ENCODE measurements at places on chromosomes 5 and 9.

GRCh38 chr5:96243203-96243602 lies 189.8 kb downstream of the PCSK1 start:
- DNase-seq, result no peak

DNA sequence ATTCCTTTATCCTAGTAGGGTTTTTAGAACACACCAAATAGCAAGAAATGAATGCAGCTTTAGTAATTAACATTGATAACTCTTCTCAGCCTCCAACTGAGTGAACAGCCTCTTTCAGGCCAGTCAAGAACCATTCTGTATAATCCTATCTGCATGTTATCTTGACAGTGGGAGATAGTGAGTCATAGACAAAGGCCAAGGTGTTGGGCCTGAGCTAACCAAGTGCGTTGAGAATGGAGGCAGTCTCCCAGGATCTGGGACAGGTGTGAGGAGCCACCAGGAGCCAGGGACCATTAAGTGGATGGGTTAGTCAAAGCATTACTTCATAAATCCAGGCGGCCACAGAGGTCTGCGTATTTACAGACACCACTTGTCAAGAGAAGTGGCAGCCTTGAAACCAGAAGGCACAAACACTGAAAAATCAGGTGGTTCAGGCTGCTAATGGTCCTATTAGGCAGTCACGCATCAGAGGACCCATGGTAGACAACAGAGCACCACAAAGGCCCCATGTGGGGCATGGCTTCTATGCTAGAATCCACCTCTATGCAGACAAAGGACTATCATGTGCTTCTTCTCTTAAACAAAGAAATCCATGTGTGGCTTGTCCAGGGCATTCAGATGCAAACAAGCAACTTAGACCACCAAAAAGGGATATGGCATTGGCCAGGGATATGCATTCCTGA lies 409.7 kb upstream of the PIK3R1 start:
- no peak for DNase-seq

- no peak for DNase-seq
These were observed 3.0 kb downstream of the NUDT2 start for GRCh38 chr9:34332076-34332964.

- DNase-seq, result no peak
These were observed 220.3 kb downstream of the COX7C start for GRCh38 chr5:86838083-86838482.

DNA sequence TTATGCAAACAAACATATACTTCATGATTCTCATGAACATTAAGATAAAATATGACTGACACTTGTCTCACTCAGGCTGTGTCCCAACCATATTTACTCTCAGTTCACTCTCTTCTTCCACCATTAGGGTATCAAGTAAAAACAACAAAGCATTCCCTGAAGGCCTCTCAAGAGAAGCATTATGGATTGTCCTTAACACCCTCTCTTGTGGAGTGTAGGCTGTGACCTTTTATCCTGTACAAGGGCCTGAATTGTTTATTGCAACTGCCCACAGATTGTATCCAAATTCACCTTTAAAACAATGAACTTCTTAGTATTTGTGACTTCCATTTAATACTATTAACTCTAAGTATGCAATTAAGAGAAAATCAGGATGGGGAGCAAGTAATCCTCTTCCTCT lies 78.1 kb downstream of the RICTOR start:
- no peak for DNase-seq

- DNase-seq, result no peak
These were observed 133.7 kb downstream of the NMUR2 start for GRCh38 chr5:152271420-152271819.

DNA sequence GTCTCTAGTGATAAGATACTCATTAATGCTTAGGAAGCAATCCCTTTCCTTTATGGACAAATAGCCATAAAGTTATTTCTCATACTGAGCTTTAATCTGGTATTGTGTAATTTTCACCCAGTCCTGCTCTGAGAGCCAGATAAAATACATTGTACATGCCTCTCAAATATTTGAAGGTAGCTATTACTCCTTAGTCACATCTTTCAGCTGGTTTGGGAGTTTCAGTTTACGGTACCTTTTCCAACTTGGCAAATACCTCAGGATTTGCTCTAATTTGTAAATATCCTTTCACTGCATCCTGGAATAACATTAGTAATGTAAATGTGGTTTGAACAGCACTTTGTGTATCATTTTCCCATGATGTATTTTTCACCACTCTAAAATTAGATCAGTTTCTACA lies 47.4 kb downstream of the ABHD17B start:
- DNase-seq, result no peak

- DNase-seq, result no peak
These were observed 46.1 kb downstream of the NMUR2 start for GRCh38 chr5:152358861-152359568.

- DNase-seq, result no peak
These were observed 20.0 kb downstream of the APC start for GRCh38 chr5:112757468-112758208.

DNA sequence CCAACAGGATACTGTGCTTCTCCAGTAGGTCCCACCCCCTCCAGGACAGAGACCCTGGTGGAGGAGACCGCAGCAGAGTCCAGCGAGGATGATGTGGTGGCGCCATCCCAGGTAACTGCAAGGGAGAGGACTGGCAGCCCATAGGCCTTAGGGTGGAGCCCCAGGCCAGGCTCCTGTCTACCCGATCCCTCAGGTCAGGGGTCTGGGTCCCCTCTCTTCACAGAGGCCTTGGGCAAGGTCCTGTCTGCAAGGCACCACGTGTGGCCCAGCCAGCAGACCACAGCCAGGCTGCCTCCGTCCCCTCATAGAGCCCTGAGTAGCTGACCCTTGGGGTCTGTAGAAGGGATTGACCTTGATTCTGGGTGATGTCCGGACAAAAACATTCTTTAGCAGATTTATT lies 20.0 kb downstream of the CD74 start:
- DNase-seq, result no peak

GRCh38 chr9:114271556-114272510 lies 51.1 kb upstream of the ORM1 start:
- DNase-seq, result no peak

DNA sequence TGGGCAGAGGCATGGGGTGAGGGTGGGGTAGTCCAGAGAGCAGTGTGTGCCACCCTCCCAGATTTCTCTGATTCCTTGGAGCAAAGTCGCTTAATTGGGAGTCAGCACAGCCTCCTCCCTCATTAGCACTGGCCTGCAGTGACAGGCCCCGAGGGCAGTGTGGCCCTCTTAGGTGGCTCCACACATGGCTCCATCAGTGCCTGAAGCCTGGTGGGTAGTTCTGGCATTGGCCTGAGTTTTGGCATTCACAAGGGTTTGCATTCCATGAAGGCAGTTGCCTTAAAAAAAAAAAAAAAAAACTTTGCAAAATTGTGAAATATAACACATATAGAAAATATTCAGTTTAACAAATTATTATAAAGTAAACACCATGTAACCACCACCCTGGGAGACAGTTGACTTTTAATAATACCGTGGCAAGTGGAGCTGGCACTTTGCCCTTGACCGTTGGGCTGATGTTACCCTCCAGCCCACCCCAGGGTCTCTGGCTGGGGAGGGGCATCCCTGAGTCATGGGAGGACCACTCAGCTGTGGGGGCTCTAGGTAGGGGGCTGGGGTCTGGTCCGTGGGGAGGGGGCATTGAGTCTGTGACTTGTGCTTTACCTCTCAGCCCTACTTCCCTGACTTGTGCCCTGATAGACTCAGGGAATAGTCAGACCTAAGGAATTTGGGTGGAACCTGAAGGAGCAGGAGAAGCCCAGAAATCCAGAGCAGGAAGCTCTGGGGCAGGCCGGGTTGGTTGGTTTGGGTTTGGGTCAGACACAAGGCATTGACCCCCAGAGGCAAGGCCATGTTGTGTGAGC lies 51.3 kb upstream of the PITX1 start:
- DNase-seq, result no peak

- DNase-seq, result no peak
These were observed 10.4 kb upstream of the CXCL14 start for GRCh38 chr5:135589152-135589551.

DNA sequence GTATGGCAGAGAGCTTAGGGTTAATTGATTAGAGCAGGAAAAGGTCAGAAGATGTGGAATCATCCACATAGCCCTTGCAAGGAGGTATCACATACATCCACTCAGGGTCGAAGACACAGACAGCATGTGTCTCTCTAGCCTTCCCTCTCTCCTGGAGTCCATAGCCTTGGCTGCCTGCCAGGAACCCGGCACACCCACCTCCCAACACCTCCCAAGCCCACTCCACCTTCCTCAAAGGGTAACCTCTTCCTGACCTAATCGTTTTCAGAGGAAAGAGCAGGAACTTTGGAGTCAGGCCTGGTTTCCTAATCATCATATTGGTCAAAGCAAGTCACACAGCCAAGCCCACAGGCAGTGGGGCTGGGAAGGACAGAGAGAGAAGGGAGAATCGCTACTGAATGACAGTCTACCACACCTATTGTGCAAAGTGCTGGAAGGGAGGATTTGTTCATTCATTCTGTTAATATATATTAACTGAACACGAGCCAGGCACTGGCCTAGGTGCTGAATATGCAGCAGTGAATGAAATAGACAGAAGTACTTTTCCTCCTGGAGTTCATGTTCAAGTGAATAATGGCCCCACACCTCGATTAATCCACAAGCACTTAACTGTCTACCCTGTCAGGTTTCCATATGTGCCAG lies 107.8 kb downstream of the KCNIP1 start:
- DNase-seq, result no peak

DNA sequence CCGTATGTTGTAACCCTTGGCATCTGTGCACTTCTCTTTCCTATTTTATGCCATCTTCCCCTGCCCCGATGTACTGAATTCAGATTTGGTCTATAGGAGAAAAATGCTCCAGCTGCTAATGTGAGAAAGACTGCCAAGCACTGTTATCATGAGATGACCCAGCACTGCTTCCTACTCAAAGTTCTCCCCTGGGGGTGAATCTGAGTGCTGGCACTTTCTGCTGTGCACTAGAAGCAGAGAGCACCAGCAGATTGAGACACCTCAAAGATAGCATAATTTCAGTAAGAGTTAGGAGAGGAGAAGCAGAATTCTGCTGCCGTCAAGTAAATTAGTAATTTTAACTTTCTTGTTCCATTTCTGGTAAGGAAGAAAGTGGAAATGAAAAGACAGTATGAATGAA lies 92.8 kb upstream of the ACOT12 start:
- no peak for DNase-seq

- DNase-seq, result no peak
These were observed 50.8 kb upstream of the SLIT3 start for GRCh38 chr5:169351721-169352120.

DNA sequence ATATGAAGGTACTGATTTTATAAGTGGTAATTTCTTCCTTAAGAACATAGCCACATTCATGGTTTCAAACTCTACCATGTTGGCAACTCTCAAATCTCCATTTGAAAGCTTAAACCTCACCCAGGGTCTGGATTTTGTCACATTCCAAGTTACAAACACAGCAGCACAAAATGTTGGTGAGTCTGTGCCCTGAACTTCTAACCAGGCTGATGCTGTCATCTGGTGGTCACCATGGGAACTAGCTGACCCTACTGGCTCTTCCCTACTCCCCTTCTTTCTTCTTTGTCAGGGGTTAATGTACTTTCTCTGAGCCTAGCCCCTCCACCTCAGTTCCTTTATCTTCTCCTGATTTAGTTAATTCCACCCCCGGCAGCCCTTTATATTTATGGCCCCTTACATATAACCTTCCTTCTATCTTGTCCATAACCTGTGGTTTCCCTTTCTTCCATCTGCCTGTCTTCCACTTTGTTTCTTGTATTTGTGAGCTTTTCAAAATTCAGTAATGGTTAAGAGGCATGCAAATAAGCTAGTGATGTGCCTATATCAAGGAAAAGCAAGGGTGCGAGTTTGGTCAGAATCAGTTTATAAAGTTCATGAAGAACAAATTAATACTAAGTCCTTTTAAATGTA lies 35.9 kb downstream of the TGFBR1 start:
- peak; percentile 39 for DNase-seq

DNA sequence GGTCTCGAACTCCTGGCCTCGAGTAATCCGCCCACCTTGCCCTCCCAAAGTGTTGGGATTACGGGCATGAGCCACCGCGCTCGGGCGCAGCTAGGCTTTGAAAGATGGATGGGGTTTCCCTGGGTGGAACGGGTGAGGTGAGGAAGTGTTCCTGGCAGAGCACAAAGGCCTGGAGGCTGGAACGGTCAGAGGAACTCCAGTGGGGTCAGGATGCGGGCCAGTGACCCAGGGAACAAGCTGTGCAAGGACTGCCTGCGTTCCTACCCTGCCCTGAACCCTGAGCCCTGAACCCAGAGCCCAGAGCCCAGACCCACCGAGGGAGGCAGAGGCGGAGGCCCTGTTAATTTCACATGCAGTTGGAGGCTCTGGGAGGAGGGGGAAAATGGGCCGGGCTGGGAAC lies 23.4 kb downstream of the NCS1 start:
- DNase-seq, result no peak

DNA sequence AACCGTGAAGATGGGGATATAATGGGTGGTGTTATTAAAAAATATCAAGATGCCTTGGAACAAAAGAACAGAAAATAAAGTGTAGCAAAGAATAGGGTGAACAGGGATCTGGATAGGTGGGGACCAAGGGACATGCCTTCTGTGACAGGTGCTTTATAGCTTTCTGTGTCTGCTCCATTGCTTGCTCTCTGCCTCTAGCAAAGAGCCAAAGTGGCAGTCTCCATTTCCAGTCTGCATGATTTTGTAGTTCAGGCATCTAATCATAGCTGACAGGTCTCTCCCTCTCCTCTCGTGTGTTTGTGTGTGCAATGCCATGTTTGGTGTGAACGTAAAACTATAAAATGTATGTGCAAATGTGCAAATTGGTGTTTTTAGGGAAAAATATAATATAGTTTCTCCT lies 35.0 kb downstream of the LRRTM2 start:
- no peak for DNase-seq

GRCh38 chr5:163773226-163773625 lies 267.8 kb downstream of the MAT2B start:
- no peak for DNase-seq

DNA sequence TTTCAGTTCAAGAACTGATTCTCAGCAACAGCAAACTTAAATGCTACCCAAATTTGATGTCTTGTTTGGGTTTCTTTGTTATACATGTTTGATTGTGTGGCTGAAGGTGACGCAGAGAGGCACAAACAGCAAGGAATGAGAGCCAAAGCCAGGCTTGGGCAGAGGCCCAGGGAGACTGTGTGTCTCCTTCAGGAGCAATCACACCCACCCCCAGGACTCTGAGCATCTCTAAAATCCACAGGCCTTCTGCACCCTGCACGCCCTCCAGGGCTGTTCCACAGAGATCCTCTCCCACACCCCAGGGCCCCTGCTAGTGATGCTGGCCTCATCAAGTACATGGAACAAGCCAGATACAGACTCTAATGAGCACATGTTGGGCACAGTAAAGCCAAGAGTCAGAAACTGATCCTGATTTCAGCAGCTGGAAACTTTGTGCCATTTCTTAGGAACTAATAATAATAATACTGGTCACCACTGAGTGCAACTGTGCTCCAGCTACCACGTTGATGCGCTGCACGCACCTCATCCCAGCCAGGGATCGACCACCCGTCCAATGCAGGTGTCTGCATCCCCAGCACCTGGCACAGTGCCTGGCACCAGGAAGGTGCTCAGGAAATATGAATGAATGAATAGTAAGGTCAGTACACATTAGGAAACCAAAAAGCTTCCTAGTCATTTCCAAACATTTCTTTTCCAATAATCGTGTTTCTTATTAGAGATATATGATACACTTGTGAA lies 54.6 kb upstream of the TCF7 start:
- no peak for DNase-seq

- DNase-seq, result no peak
These were observed 82.1 kb downstream of the PIK3R1 start for GRCh38 chr5:68297656-68298055.

Measured in stimulated activated CD8-positive, alpha-beta memory T cell treated with anti-CD3 and anti-CD28 coated beads, Interleukin-4, amount 100 ng/mL, for 48 hours (primary cell).